ENCODE measurements at places on chromosomes 5 and 9.

DNA sequence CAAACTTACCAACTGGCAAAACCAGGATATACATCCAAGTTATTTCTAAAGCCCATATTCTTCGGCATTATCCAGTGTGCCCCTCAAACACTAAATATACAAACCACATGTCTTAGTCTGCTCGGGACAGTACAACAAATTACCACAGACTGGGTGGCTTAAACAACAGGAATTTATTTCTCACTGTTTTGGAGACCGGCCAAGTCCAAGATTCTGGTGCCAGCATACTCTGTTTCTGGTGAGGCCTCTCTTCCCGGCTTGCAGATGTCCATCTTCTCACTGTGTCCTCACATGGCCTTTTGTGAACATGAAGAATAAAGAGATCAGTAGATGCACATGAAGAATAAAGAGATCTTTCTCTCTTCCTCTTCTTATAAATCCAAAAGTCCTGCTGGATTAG, 12.9 kb upstream of the SLCO6A1 start:
- DNase-seq: peak; percentile 1

GRCh38 chr5:91090995-91091394, 292.1 kb downstream of the ARRDC3 start:
- no peak for DNase-seq

GRCh38 chr9:107276966-107277710, 5.9 kb upstream of the RAD23B start:
- DNase-seq: no peak

GRCh38 chr5:131983244-131983771, 28.1 kb downstream of the ACSL6 start:
- peak; percentile 53 for DNase-seq

GRCh38 chr5:33588654-33589372, 148.0 kb downstream of the TARS1 start:
- peak; percentile 65 for DNase-seq

GRCh38 chr5:169011009-169011408, 289.9 kb downstream of the SLIT3 start:
- DNase-seq: no peak

DNA sequence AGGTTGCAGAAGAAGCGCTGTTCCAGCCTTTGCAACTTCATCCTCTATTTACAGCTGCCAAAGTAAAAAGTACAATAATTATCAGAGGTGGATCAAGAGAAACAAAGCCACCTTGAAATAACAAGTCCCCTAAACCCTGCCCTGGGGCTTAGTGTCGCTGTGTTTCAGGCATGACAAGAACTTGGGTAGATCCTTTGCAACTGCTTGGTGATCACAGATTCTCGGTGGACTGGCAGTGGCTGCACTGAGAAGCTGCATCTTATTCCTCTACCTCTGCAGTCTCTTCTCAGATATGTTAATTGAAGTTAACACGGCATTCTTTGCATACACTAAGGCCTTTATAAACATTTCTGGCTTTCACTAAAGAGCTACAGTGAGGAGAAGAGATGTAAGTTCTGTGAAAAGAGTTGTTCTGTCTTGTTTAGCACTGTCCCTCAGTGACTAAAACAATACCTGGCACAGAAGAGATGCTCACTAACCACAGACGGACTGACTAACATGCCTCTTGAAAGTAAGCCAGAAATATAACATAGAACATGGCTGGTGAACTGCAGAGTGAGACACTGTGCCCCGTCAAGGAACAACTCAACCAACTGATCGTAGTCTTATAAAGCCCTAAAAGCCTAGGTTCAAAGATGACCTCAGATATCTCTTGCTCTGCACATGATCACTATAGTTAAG, 144.2 kb downstream of the MLLT3 start:
- no peak for DNase-seq

DNA sequence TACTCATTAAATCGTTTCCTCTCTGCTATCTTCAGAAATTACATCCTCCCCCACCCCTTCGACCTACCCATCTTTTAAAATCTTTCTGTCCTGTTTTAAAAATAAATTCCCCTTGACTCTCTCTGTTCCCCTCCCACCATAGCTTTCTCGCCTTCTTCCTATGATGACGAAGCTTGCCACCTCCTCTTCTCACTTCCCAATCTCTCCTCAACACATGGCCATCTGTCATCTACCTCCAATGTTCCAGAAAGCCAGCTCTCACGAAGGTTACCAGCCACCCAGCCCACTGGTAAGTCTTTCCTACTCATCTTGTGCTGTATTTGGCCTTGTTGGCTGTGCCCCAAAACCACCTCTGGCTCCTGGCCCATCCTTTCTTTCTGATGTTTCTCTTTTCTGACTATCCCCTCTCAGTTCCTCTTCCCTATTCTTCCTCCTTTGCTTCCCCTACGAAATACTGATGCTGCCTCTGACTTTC, 346.3 kb downstream of the ENC1 start:
- no peak for DNase-seq

DNA sequence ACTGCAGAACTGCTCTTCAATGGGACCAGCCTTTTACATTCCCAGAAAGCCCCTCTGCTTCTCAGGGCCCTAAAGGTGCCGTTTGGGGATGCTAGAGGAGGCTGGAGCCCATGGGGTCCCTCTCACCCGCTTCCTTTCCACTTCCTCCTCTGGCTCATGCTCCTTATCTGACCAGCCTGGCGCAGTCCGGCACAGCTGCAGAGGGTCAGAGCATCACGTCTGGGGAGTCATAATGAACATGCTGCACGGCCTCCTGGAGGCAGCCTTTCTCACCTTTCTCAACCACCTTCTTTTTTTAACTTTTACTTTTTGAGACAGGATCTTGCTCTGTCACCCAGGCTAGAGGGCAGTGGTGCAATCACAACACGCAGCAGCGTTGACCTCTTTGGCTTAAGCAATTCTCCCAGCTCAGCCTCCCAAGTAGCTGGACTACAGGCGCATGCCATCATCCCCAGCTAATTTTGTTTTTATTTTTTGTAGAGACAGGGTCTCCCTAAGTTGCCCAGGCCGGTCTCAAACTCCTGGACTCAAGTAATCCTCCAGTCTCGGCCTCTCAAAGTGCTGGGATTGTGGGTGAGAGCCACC, 15.1 kb upstream of the TCF7 start:
- no peak for DNase-seq

DNA sequence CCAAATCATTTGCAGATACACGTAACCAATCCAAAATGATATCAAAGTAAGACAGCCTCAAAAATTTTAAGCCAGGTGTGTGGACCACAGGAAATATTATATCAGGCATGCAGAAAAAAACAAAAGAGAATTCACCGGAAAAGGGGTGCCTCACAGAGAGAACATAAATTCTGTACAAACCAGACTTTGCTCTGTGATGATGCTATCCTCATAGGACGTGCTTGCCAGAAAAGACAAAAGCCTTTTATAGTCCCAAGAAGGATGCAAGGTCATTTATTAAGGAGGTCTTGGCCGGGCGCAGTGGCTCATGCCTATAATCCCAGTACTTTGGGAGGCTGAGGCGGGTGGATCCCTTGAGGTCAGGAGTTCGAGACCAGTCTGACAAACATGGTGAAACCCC, 16.8 kb upstream of the ATP6V1G1 start:
- no peak for DNase-seq

DNA sequence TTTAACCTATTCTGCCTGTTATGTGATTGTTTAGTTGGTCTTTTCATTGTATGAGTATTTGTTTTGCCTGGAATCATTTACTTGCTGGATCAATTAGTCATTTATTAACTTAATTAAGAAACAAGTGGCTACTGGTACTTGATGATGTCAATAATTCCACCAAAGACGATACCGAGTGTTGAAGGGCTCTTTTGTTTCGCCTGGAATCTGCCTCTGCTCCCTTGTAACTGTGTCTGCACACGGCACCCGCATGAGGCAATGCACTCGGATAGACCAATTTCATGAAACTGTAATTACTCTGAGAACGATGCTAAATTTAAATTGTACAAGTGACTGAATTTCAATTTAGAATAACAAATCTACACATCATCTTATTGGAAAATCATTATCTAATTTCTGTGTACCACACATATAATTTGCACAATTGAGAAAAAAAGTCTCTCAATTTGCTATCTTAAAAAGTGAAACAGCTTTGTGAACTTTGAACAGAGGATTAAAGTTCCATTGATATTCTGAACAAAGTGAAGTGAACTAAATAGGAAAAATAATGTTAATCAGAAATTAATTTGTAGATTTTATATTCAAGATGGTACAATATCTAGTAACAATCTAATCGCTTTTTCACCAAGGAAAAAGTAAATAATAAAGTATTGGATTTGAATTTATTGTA, 143.2 kb downstream of the CTNND2 start:
- no peak for DNase-seq

- DNase-seq: no peak
These were observed 38.4 kb downstream of the ZSWIM6 start for GRCh38 chr5:61370506-61370905.

DNA sequence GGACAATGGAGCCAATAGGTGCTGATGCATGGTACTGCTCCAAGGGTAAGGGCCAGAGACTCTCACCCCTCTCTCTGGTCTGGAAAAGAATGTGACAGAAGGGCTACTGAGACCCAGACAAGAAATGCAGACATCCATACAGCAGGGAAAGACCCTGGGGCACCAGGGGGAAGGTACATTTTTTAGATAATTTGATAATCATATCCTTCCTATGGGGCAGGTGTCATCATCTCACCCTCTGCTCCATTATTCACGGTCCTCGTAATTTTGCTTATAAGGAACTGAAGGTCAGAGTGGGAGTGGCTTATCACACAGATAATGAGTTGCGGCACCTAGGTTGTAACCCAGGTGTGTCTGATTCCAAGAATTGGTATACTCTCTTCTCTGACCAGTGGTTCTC, 90.0 kb downstream of the TRIM32 start:
- DNase-seq: no peak

DNA sequence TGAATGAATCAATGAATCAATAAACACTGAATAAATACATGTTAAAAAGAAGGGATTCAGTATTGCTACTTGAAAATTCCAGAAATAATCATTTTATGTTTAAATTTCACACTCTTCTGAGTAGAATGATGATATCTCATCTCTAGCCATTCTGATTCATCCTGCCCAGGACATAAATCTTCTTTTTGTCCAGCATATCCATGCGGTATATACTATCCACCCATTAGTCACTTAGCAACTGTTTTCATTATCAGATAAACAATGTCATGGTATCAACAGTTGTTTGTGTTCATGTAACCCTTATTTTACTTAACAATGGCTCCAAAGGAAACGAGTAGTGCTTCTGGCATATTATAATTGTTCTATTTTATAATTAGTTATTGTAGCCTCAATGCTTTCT, 432.4 kb upstream of the SMC2 start:
- DNase-seq: no peak

DNA sequence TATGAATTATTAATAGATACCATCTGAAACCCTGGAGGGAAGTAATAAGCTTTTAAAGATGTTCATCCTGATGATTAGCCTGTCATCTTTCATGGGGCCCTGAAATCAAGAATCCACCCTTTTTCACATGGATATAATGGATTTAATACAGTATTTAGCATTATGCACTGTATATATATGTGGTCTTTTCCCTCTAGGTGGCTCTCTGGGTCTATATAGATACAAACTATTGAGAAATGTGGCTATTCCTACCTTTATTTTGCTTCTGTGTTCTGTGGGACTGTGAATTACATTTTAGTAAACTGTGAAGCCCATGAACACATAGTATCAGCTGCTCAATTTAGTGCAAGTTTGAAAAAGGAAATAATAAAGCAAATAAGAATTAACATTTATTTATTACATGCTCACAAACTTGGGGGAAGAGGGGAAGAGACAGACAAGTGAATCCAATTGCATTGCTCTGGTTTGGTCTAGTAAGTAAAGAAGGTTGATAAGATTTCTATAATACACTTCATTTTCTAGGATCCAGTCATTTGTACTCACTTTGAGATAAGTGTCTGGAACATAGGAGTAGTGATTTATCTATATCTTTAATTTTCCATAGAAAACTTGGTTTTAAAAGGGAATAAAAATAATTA, 112.2 kb downstream of the SCAMP1 start:
- DNase-seq: no peak

- peak; percentile 85 for DNase-seq
These were observed at the start of gene DCAF10 for GRCh38 chr9:37800631-37801286. Gene DCAF10 (plus strand): TSS chr9:37800797. CDS start chr9:37800867, 70 bp downstream.

- DNase-seq: no peak
These were observed 144.6 kb downstream of the MELK start for GRCh38 chr9:36717276-36717675.

GRCh38 chr9:127155314-127155960, 33.0 kb upstream of the ANGPTL2 start:
- no peak for DNase-seq

GRCh38 chr5:180600554-180601041, 9.3 kb upstream of the SCGB3A1 start:
- no peak for DNase-seq

DNA sequence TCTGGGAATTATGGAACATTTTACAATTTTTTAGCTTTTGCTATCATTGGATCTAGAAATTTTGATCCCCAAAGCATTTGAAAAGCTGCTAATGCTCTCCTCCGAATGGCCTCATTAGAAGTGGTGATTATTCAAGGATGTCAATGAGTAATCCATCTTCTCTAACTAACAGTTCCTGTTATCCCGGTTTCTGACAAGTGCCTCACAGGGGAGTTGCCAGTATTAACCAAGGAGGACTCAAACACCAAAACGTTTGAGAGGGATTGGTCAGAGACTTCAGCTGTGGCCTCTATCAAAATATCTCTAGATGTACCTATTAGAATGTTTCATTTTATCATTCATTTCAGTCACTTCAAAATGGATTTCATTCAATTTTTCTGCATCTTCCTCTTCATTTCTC, 208.3 kb upstream of the ITGA1 start:
- DNase-seq: no peak

- DNase-seq: no peak
These were observed 5.4 kb downstream of the CA9 start for GRCh38 chr9:35679091-35679490.

DNA sequence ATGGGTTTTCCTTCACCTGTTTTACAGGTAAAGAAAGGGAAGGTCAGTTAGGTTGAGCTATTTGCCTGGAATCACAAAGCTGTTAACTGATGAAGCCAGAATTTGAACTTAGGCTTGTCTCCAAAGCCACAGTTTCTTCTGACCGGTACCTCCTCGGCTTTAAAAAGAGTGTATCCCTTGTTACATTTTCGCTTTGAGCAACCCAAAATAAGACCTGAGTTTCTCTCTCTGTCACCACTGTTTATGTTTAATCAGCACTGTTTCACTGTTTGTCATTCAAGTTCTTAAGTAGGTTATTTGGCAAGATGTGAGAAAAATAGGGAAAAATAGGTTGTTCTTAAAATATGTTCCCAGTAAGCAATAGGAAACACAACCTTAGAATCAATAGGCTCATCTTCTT, 84.6 kb downstream of the VCAN start:
- DNase-seq: no peak
